Activated CD4-positive, alpha-beta T cell treated with anti-CD3 and anti-CD28 coated beads for 36 hours (primary cell): ENCODE measurements at places on chromosomes 7 and 10.
A peak's percentile ranks its signal among the peaks of the same experiment; 100 is the strongest.

GRCh38 chr7:92100534-92100933 lies 33.7 kb downstream of the CYP51A1 start:
- no peak for DNase-seq

DNA sequence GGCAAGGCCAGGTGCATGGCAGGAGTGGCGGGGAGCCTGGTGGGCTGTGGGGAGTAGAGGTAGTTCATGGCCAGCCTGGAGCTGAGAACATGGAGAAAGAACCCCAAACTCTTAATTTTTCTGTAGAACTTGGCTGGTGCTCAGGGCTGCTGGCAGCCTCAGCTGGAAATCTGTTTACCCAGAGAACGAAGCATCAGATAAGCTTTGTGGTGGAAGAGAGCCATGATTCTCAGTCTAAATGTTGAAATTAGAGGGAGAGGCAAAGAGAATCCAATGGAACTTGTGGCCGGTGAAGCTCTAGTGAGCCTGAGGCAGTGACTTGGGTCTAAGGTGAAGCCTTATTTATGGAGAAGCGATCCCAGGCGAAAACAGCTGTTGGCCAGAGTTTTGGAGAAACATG lies 126.4 kb downstream of the CCDC3 start:
- no peak for DNase-seq

- DNase-seq: no peak
These were observed 69.7 kb upstream of the FHIP2A start for GRCh38 chr10:114751856-114752255.

GRCh38 chr10:44045020-44045419 lies 339.9 kb downstream of the CXCL12 start:
- DNase-seq: no peak

- DNase-seq: peak; percentile 50
These were observed 21.8 kb downstream of the FGFBP3 start for GRCh38 chr10:91887272-91888076.

GRCh38 chr10:7443036-7443435 lies 32.2 kb upstream of the SFMBT2 start:
- DNase-seq: no peak

DNA sequence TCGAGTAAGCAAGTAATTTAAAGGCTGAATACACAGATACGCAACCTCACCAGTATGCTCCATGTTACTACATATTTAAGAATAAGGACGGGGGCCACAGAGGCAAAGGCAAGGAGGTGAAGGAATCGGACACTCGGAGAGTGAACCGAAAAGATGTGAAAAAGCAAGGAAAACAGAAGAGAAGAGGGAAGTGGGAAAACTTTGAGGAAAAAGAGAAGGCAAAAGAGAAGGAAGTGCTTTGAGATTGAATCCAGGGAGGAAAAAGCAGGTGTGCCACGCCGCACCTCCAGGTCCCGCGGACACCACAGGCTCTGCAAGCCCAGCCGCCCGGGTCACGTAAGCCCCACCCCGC lies 367 bp upstream of the AVL9 start:
- no peak for DNase-seq

DNA sequence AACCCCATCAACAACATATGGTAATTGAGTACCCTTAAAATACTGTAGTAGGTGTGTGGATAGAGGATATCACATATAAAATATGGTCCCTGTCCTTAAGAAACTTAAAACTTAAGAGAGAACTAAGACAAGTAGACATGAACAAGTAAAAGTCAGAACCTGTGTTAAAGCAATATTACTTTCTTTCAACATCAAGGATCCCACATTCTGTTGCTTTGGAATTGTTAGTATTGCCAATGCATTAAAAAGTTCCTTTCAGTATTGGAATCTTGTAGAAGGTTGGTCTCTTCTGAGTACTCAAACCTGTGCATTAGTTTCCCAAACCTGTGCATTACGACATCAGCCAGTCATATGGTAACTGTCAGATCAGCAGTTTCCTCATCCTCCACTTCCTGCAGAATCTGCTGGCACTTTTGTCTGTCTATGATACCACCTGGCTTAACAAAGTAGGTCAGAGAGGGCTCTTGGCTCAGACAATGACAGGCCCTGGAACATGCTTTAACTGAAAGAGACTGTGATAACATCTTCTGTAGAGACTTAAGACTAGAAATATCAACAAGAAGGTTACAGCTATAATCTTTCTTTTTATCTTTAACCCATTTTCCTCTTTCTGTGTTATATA lies 56.5 kb downstream of the CCDC71L start:
- peak; percentile 52 for DNase-seq

DNA sequence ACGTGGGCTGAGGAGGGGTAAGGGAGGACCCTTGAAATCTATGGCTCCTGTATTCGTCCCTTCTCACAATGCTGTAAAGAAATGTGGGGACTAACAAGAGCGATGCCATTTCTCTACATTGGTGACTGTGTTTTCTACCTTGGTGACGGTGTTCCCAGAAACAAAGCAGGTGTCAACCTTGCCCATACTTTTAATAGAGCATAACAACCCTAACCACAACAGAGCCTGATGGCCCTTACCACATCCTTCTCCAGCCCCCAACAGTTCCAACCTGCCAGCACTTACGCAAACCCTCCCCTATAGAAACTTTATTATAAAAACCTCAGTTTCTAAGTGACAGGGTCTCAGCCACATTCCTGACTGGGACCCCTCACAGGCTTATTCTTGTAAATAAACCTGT lies 28.2 kb upstream of the ADCYAP1R1 start:
- DNase-seq: peak; percentile 24
